ENCODE measurements at places on chromosomes 6 and 20. TPM values are rescaled to one million over a fixed set of nuclear protein-coding genes. Genes with fewer than 3 reads are reported as not detected.

DNA sequence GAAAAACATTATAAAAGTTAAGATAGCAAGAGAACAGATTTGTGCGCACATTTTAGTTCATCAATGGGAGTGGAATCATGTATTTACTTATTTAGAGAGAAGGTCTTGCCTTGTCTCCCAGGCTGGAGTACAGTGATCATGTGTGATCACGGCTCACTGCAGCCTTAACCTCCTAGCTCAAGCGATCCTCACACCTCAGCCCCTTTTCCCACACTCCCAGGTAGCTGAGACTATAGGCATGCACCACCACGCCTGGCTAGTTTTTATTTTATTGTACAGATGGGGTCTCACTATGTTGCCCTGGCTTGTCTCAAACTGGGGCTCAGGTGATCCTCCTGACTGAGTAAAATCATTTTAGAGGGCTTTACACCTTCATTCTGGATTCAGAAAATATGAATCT is 72.3 kb upstream of the ADGRF1 start:
- DNase-seq: no peak

- DNase-seq: no peak
Measured at GRCh38 chr6:88238065-88238464, 71.9 kb upstream of the CNR1 start.

SEMG2 gene
- total RNA-seq: not detected

XKR7 gene
- not detected for total RNA-seq

ANKRD66 gene
- total RNA-seq: not detected
